ENCODE measurements at places on chromosomes 7 and 10.

GRCh38 chr7:73992101-73992562 is 35.8 kb upstream of the ELN start:
- DNase-seq: no peak

DNA sequence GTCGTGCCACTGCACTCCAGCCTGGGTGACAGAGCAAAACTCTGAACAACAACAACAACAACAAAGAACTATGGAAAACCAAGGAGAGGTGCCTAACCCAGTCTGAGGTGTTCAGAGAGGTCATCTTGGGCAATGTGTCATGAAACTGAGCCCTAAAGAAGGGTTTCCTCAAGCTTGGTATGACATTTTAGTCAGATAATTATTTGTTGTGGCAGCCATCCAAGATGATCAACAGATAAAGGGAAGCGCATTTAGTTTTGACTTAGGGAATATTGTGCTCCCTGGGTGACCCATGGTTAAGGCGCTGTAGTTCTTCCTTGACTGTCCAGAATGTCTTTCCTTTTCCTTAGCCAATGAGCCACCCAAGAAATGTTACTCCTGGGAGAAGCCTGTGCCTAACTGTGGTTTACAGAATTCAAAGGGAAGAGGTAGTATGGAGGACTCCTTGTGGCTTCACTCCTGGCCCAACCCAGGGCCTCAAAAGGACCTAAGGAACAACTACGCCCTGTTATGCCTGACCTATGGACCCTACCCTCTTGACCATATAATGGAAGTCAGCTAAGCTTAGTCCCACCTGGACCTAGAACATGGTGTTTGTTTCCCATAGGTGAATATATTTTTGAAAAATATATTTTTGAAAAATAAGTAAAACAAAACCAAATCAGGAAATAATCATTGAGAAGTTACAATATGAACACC is 42.4 kb downstream of the TPST1 start:
- no peak for DNase-seq

DNA sequence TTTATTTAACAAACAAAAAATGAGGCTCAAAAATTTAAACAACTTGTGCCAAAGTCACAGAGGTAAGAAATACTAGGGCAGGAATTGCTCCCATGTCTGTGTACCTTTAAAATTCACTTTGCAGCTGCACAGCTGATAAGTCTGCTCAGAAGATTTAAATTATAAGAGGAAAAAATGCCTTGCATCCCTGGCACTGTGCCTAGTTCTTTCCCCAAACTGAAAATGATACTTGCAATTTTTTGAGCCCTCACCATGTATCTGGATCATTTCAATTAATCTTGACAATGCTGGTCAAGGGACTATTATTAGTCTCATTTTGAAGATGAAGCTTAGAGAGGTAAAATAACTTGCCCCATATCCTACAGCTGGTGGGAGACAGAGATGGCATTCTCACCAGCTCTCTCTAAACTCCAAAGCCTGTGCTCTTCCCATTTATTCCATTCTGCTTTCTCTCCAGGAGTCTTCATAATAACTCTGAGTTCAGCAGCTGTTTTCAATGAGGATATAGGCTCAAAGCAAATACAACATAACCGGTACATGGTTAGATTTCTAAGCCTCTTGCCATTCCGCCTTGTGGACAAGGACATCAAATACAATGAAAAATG is 350.5 kb upstream of the LRRTM3 start:
- no peak for DNase-seq

DNA sequence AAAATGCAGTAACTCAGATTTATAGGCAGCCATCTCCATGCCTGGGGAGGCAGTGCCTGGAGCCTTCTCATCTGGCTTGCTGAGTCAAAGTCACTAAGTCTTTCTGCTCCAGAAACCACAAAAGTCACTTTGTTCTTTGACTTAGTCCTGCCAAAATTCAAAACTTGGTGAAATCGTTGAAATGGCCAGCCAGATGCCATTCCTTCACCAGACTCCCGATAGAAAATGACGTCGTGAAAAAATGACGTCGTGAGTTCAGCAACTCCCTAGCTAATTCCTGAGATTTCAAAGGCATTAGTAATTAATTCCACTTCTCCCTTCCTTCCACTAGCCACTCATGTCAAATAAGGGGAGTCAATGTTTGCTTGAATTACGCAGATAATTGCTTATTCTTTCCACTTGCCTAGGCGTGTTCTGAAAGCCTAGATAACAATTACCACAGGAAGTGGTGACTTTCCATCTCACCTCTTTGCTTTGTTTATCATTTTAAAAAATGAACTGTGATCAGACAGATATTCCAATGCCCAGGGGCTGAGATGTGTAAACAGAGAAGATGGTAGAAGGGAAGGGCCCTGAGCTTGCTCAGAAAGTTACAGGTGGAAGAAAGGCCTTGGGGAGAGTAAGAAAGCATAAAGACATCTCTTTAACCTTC is 48.5 kb upstream of the OSBPL3 start:
- DNase-seq: peak; percentile 30

- DNase-seq: no peak
Measured at GRCh38 chr10:26730552-26730951, 33.1 kb downstream of the PDSS1 start.

Measured in activated T-cell treated with anti-CD3 and anti-CD28 coated beads, Interleukin-2, amount 50 U/mL, for 72 hours (primary cell).